ENCODE measurements at places on chromosomes 16 and 17.

DNA sequence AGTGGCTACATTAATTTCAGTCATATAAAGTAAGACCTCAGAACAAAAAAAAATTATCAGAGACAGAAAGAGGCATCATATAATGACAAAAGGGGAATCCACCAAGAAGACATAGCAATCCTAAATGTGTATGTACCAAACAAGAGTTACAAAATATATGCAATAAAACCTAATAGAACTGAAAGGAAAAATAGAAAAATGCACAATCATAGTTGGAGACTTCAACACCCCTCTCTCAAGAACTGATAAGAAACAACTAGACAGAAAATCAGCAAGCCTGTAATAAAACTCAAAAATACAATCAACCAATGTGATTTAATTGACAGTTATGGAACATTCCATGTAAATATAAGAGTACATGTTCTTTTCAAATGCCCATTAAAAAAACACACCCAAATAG is 61.3 kb upstream of the C16orf82 start:
- no peak for DNase-seq

DNA sequence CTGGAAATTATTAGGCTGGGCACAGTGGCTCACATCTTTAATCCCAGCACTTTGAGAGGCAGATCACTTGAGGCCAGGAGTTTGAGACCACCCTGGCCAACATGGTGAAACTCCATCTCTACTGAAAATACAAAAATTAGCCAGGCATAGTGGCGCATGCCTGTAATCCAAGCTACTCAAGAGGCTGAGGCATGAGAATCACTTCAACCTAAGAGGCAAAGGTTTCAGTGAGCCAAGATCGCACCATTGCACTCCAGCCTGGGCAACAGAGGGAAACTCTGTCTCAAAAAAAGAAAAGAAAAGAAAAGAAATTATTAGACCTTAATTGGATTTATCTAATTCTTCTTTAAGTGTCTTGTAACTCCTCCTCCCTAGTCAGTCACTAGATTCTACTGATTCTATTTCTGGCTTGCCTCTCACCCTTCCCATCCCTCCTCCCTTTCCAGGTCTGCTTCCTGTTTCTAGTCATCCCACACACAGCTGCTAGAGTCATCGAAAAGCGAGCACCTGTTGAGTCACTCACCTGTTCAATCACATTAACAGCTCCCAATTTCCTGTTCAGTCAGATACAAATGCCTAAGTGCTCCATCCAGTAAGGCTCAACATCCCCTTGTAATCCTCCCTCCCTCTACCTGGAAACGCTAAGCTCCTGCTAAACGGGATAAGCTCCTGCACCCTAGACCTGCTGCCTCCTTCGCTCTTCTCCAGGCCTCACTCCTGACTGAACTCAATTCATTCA is 34.6 kb downstream of the ERN1 start:
- no peak for DNase-seq

DNA sequence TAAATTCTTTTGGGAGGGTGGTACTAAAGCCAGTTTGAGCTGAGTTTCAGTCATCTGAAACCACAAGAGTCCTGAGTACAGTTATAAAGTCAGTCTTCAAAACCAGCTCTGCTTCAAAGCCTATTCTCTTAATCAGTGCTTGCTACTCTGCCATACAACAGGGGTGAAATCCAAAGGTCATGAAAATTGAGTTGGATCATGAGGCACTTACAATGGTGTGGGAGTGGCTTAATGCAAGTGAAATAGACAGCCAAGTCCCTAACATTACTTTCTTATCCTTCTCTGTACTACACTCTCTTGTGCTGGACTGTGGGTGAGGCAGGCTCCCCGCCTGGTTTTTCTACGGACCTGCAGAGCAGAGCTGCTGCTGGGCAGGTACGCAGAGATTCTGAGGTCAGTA is 12.4 kb downstream of the CBLN1 start:
- DNase-seq = no peak

DNA sequence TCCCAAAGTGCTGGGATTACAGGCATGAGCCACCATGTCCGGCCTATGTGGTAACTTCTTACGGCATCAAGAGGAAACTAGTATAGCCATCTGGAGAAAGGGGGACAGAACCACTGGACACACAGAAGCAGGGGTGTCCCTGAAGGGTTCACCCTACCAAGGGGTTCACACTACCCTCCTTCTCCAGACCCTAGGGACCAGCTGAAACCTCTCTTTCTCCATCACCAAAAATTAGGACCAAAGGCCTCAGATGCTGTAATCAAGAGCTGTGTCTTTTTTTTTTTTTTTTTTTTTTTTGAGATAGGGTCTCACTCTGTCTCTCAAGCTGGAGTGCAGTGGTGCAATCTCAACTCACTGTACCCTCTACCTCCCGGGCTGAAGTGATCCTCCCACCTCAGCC is 33.2 kb downstream of the ZFHX3 start:
- DNase-seq = no peak

DNA sequence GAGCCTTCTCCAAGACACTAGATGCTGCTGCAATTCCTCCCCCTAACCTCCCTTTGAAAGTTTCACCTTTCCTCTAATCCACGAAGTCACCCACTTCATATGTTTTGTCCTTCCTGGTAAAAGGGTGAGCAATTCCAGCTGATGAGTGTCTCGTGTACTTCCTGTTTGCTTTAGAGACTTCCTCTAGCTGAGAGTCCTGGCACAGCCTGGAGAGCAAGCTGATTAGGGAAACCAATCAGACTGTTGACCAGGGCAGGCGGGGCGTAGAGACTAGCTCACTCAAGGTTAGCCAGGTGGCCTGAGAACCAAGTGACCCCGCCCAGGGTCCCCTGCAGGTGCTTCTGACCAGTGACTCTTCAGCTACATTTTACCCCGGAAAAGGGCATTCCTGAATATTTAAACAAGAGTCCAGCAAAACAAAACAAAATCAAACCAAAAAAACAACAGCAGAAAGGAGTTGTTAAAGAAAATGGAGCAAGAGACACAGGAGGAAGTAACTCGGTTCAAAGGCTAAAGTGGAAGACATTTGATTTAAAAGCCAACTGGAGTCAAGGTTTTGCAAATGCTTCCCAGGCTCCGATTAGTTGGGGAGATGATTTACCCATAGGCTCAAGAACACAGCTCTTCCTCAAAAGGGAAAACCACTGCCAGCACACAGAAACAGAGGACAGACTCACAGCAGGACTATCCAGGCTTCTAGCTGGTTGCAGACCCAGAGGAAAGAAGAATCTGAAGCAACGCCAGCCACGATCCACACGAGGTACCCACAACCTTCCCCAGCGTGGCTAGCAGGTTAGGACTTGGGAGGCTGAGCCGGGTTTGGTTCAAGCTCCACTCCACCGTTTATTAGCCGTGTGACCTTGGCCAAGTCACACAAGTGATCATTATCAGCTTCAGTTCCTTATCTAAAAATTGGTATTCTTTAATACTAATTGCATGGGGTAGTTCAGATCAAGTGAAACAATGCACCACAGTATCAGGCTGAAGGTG is 13.4 kb downstream of the HSPB9 start:
- DNase-seq = no peak

Measured in chondrocyte (in vitro differentiated cells).